Suppressor macrophage (primary cell): ENCODE measurements at places on chromosomes 6 and 20.

- DNase-seq: no peak
Measured at GRCh38 chr6:40693768-40694167, 106.6 kb upstream of the LRFN2 start.

GRCh38 chr6:117733341-117733740, 58.1 kb downstream of the NUS1 start:
- no peak for DNase-seq

- DNase-seq: no peak
Measured at GRCh38 chr20:1875762-1876161, 19.4 kb upstream of the SIRPA start.

GRCh38 chr20:60238992-60239660, 280.9 kb downstream of the CDH26 start:
- no peak for DNase-seq

- no peak for DNase-seq
Measured at GRCh38 chr6:160505970-160506369, 157.8 kb downstream of the SLC22A3 start.

- DNase-seq: no peak
Measured at GRCh38 chr20:7741866-7742265, 198.4 kb downstream of the HAO1 start.

GRCh38 chr6:169886631-169887227, 135.3 kb downstream of the ERMARD start:
- DNase-seq: no peak

DNA sequence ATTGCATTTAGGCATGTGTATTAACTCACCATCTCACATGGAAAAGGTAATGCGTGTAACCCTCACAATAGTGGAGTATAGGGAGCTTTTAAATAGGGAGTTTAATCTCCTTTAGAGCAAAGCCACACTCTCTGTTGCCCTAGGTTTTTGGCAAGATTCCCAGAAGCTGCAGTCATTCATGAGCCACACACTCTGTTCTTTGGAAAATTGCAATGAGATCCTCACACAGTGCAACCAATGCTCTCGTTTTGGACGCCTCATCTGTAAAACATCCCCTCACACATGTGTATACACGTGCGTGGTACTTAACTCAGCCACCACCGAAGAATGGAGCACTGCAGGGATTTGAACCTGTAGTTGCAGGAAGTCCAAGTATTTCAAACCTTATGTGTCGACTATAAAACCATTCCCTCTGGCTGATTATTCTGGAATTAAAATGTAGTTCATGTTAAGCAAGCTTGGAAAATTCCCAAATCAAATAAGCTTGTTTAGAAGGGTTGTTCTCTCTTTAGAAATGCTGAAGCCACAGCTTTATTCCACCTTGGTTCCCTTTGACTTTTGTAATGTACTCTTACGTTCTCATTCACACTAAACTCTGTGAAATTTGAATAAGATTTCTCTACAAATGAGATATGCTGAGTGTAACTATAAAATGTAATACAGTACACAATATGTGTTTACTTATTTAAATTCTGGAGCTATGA, 489.8 kb upstream of the MANEA start:
- DNase-seq: no peak

- no peak for DNase-seq
Measured at GRCh38 chr6:152318278-152318677, 318.9 kb downstream of the SYNE1 start.

- no peak for DNase-seq
Measured at GRCh38 chr6:90860822-90861601, 274.1 kb upstream of the MAP3K7 start.

GRCh38 chr6:159104931-159105330, 60.1 kb upstream of the TAGAP start:
- DNase-seq: no peak

- DNase-seq: no peak
Measured at GRCh38 chr6:96186516-96187195, 170.9 kb downstream of the FUT9 start.

- no peak for DNase-seq
Measured at GRCh38 chr6:118659513-118660217, 8.3 kb upstream of the CEP85L start.

- DNase-seq: no peak
Measured at GRCh38 chr6:150745896-150746295, 119.6 kb upstream of the MTHFD1L start.

- no peak for DNase-seq
Measured at GRCh38 chr6:29845405-29846006, 17.9 kb downstream of the HLA-G start.

DNA sequence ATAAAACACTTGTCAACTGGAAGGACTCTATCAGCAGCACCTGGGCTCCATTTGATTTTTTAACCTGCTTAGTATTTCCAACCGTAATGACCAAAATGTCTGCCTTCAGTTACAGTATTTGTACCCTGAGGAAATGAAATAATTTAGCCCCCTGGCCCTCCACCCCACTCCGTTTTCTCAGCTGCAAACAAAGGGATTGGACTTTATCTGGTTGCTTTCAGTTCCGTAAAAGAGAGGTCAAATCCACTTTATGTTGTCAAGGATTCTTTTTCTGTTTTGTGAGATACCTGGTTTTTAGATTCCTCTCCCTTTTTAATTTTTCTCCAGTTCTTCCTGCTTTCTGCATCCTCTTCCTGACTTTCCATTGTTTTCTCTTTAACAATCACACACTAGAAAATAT, 64.4 kb upstream of the BMP2 start:
- no peak for DNase-seq

- DNase-seq: no peak
Measured at GRCh38 chr6:140052736-140053729, 678.6 kb upstream of the CITED2 start.

DNA sequence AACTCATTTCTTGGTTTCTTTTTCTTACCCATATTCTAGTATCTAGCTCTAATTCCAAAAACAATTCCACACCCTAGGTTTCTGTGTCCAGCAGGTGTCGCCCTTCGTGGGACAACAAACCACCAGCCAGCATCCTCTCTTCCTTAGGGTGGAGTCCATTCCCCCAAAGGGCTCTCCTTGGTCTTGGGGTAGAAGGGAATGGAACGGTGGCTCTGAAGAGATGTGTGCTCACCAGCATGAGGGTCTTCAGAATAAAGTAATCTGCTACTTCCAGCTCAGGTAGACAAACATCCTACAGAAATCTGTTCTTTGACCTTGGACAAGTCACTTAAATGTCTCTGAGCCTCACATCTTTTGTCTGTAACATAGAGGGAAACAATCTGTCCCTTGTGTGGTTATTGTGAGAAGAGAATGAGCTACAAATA, 7.2 kb downstream of the HLA-DMB start:
- DNase-seq: peak; percentile 82

DNA sequence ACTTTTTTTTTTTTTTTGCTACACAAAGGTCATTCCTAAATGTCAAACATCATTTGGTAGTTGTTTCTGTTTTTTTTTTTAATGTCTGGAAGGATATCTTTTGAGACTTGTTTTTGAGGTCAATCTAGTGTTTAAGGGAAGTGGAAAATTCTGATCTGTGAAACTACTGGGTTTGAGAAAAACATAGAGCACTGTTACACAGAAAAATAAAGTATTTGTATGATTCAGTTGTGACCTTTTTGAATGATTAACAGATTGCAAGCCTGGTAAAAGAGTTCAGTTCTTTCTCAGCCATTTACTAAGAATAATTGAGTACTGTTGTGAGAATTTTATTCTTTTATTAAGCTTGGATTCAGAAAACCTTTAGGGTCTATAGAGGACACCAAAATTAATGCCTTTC, 276.7 kb downstream of the ADGRB3 start:
- no peak for DNase-seq

DNA sequence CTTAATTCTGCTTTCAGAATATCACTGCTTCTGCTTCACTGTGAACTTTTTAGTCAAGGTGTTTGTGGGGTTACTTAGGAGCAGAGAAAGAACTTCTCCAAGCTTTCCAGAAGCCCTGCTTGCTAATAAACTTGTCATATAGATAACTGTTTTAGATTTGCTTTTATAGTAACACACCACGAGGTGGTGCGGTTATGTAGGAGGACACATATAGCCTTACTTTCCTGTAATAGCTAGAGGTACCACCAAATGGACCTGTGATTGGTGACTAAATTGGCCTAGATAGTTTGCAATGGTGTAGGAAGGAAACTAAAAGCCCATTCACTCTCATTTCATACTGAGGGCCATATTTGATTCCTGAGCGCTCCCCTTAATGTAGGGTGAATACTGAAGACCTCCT, 52.3 kb upstream of the BCLAF1 start:
- no peak for DNase-seq

DNA sequence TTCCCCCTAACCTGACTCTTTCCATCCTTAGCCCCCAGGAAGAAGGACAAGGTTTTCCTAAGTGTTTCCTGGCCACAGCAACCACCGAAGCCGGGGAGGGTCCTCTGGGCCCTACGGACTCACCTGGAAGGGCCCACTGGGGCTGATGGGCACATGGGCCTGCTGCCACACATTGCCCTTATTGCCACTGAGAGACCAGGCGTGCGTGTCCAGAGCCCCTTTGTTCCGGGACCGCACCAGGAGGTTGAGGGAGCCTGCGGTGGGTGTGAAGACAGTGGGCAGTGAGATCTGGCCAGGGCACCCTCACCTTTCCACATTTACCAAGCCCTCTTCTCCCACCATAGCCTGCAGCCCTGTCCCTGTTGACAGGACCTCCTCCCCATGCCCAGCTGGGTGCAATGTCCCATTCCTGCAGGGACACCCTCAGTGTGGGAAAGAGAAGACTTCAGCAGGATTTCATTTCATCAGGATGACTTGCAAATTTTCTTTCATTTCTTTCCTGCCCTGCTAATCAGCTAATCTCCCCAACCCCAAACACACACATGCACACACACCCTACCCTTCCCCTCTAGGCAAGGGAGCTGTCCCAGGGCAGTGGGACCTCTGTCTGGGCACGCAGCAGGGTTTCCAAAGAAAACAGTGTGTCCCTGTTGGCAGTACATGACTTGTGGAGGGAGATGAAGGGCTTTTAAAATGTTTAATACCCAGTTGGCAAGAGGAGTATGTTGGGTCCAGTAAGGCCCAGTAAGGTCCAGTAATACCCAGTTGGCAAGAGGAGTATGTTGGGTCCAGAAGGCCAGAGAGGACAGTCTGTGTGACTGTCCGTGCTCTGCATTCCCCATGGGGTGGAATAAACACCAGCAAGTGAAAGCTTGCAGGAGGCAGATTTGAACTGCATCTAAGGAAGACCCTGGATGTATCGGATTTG, 59.0 kb downstream of the MDGA1 start:
- no peak for DNase-seq

- DNase-seq: peak; percentile 34
Measured at GRCh38 chr6:135087803-135088202, 33.2 kb upstream of the HBS1L start.

DNA sequence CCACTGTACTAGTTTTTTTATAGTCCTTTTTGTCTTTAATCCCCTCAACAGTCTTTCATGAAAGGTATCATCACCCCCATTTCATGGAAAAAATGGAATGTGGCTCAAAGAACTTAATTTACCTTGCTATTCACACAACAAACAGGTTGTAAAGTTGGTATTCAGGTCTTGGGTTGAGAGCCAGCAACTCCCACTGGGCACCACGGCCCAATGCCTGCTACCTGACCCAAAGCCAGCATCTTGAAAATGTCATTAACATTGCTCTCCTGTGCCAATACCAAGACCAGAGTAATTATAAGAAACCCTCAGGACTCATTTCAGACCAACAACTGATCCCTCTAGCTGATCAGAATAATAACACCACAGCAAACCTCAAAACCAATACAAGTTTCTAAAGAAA, 75.7 kb downstream of the METTL24 start:
- DNase-seq: no peak

GRCh38 chr20:23375827-23376226, 13.8 kb downstream of the GZF1 start:
- DNase-seq: no peak

DNA sequence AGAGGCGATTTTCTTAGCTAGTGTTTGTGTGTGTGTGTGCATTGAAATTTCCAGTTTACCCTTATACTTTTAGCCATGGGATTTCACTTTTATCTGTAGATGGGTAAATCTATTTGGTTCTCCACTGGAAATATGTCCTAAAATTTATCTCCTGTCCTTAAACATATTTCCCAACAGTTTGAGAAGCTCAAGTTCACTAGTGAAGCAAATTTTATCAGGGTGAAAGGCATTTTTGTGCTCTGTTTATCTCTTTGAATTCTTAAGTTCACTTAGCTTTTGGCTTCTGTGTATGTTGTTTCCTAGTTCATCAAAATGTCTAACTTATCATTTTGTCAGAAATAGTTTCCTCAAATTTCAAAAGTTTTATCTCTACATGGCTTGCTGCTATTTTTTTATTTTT, 561.6 kb downstream of the PHF3 start:
- no peak for DNase-seq

- DNase-seq: peak; percentile 61
Measured at GRCh38 chr20:4853757-4854560, 132.2 kb downstream of the PRND start.

DNA sequence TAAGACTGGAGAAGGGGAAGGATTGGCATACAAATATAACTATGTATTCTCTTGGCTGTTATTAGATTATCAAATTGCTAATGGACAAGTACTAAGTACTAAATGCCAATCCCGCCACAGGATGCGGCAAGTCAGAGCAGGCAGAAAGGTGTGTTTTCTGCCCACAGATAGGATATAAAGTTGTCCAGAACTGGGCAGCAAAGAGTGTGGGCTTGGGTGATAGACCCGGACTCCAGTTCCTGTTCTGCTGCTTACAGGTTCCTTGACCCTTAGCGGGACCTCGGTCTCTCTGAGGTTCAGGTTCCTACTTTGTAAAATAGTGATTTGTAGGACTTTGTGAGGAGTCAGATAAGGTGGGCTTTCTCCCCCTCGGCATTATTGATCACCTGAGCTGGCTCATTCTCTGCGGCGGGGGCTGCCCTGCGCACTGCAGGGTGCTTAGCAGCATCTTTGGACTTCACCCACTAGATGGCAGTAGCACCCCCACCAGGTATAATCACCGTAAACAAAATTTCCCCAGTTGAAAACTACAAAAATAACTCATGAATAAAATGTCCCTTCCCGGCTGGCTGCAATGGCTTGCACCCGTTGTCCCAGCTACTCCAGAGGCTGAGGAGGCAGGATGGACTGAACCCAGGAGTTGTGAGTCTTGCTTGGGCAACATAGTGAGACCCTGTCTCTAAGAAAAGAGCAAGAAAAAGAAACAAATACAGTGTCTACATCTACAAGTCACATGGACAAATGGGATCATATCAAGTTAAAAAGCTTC, 193.1 kb downstream of the DOK5 start:
- no peak for DNase-seq

DNA sequence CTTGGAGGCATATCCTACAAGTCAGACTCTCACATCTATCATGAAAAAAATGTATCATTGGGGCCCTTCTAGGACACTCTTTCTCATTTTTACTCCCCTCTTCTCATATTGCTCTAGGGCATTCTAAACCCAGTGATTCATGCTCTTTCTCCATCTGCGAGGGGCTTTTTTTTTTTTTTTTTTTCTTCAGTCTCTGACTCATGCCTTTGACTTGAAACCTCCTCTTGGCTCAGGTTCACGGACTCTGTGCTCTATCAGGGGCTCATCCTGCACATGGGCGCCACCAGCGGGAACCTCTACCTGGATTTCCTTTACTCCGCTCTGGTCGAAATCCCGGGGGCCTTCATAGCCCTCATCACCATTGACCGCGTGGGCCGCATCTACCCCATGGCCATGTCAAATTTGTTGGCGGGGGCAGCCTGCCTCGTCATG, 17.8 kb downstream of the SLC22A1 start:
- no peak for DNase-seq
